ENCODE measurements at places on chromosomes 6 and 20.

DNA sequence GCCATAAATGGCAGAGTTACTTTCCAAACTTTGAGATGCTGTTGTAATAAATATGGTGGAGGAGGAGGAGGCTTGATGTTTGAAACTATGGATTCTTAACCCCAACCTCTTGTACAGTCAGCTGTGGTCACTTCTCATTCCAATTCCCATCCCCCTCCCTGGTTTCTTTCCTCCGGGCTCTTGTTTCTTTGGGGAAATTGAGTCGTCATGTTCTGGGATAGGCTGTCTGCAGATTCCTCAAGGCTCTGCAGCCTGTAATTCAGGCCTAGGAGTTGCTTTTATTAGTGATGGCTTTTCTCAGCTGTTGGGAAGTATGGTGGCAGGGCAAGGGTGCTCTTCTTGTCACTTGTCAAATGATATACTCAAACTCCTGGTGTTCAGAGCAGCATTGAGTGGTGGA lies 2.6 kb downstream of the PTK7 start:
- no peak for DNase-seq

GRCh38 chr6:24689964-24690363 lies 23.1 kb downstream of the ACOT13 start:
- DNase-seq: no peak

DNA sequence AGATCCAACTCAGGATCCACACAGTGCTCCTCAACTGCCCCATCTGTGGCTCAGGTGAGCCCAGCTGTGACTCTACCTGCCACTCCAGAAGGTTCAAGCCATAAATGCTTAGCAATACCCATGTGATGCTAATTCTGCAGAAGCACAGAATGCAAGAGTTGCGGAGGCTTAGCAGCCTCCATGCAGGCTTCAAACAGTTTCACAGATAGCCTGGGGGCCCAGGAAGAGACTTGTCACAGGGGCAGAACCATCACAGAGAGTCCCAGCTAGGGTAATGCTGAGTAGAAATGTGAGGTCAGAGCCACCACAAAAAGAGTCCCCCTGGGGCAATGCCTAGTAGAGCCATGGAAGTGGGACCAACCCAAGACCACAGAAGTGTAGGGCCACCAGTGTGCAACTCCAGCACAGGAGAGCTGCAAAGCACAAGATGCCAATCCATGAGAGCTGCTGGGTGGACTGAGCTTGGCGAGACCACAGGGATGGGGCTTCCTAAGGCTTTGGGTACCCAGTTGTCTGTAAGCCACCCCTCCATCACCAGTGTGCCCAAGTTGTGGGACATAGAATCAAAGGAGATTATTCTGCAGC lies 283.9 kb downstream of the UBE3D start:
- no peak for DNase-seq

DNA sequence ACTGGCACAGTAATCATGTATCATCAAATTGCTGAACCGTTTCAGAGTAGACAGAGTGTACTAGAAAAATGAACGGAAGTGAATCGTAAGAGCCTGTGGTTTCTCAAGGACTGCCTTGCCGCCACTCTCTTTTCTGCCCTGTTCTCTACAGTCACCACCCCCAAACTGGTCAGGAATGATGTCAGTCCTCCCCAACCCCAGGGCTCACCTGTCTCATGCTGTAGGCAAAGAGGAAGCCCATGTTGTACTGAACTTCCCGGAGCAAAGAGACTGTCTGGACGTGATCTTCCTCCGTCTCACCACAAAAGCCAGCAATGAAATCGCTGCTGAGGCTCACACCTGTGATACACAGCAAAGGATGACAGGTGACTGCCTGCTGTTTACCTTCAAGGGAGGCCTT lies 31.0 kb downstream of the CDK5RAP1 start:
- no peak for DNase-seq

GRCh38 chr6:15183979-15184378 lies 61.9 kb upstream of the JARID2 start:
- no peak for DNase-seq

GRCh38 chr6:115983998-115984397 lies 76.7 kb downstream of the FRK start:
- no peak for DNase-seq

GRCh38 chr6:41430875-41431274 lies 95.5 kb downstream of the NCR2 start:
- DNase-seq: no peak

- no peak for DNase-seq
Observed at GRCh38 chr6:119066517-119066916, 11.9 kb downstream of the FAM184A start.

DNA sequence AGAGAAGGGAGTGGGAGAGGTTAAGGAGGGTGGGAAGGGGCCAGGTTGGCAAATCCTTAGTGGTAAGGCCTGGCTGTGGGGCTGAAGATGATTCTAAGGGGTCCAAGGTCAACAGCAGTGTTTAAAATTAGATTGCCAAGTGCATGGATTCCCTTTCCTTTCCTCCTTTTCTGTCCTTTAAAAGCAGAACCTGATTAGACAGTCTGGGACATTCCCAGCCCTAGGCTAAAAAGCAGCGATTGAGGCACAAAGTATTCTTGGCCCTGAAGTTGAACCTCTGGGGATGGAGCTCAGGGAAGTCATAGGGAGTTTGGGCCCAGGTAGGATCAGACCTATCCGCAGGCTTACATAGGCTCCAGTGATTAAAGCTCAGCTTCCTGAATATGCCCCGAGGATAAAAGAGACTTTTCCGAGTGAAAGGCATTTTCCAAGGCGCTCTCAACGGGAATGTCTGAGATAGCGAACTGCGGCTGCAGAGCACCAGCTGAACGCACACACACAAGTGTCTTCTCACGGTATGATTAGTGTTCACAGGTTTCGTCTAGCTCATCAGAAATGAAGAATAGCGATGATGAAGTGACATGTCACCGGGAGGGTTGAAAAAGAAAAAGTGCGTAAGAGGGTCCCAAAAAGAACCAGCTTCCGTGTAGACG lies 787 bp upstream of the CARMIL1 start:
- DNase-seq: no peak

DNA sequence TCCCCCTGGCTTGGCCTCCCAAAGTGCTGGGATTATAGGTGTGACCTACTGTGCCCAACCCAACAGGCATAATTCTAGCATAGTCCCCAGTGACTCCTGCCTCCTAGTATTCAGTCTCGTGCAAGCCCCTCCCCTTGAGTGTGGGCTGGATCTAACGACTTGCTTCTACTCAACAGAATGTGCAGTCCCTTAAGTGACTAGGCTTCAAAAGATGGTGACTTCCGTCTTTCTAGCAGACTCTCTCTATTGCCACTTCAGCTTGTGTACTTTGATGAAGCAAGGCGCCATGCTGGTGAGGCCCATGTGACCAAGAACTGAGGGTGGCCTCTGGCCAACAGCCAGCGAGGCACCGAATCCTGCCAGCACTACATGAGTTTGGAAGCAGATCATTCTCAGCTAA lies 109.6 kb upstream of the TRAF3IP2 start:
- DNase-seq: no peak

- no peak for DNase-seq
Observed at GRCh38 chr20:25030649-25031207, 27.2 kb downstream of the ACSS1 start.

- no peak for DNase-seq
Observed at GRCh38 chr6:31304683-31305082, 32.8 kb upstream of the HLA-C start.

DNA sequence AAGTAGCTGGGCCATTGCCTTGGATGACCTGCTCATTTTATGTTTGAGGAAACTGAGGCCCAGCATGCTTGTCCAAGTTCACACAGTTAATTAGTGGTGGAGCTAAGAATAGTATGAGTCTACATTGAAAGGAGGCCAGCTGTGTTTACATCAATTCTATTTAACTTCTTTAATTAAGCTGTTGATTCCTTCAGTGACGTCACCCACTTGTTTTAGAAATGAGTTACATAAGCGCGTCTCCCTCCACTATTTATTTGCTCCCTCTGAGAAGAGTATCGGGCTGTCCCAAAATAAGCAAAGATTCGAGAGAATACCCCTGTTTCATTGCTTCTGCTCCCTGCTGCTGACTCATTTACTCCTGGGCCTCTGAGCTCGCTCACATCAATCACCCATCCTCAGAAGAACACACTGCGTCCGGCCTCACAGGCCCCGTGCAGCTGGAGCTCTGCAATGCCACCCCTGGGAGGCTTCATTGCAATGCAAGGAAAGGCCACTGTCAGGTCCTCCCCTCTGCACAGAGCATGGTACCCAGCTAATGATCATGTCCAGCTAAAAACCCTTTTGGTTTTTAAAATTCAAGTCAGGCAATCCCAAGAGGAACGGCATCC lies 74.8 kb upstream of the BMP2 start:
- no peak for DNase-seq

DNA sequence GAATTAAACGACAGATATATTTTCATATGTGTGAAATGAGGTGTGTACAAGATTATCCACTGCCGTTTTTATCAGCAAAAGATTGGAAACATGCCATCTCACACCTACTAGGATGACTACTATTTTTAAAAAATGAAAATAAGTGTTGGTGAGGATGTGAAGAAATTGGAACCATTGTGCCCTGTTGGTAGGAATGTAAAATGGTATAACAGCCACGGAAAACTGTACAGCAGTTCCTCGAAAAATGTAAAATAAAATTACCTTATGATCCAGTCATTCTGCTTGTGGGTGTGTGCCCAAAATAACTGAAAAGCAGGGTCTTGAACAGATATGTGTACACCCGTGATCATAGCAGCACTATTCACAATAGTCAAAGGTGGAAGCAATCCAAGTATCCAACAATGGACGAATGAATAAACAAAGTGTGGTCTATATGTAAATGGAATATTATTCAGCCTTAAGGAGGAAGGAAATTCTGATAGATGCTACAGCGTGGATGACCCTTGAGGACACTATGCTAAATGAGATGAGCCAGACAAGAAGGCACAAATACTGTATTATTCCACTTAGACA lies 27.0 kb upstream of the CCN5 start:
- no peak for DNase-seq

GRCh38 chr20:36158160-36158741 lies 3.7 kb downstream of the EPB41L1 start:
- DNase-seq: no peak

DNA sequence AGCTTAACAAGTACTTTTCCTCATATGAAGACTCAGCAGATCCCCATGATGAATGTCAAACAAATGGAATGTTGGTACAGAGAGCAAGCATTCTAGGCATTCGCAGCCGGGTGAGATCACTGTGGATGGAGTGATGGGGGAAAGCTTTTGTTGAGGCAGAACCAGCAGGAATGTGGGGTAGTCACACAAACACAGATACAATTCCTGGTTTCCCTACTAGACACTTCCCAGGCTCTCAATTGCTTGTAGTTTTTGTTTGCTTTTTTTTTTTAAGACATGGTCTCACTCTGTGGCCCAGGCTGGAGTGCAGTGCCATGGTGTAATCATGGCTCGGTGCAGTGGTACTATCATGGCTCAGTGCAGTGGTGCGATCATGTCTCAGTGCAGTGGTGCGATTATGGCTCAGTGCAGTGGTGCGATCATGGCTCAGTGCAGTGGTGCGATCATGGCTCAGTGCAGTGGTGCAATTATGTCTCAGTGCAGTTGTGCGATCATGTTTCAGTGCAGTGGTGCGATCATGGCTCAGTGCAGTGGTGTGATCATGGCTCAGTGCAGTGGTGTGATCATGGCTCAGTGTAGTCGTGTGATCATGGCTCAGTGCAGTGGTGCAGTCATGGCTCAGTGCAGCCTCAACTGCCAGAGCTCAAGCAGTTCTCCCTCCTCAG lies 15.4 kb upstream of the IER3 start:
- no peak for DNase-seq

DNA sequence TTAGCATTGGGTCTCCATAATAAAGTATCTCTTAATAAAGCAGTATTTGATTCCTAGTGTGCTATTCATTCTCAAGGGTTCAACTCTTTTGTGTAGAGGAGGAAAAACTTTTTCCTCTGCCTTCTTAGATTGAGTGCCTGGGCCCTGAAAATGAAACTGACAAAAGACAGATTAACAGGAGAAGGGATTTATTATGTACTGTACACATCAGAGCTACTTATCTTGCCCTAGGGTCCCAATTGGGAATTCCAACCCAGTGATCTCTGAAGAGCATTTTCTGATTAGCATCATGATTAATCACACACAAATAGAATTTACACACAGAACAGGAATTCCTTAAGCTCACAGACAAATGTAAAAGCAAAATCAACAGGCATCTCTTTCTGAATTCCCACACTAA lies 128.9 kb downstream of the CD164 start:
- no peak for DNase-seq

DNA sequence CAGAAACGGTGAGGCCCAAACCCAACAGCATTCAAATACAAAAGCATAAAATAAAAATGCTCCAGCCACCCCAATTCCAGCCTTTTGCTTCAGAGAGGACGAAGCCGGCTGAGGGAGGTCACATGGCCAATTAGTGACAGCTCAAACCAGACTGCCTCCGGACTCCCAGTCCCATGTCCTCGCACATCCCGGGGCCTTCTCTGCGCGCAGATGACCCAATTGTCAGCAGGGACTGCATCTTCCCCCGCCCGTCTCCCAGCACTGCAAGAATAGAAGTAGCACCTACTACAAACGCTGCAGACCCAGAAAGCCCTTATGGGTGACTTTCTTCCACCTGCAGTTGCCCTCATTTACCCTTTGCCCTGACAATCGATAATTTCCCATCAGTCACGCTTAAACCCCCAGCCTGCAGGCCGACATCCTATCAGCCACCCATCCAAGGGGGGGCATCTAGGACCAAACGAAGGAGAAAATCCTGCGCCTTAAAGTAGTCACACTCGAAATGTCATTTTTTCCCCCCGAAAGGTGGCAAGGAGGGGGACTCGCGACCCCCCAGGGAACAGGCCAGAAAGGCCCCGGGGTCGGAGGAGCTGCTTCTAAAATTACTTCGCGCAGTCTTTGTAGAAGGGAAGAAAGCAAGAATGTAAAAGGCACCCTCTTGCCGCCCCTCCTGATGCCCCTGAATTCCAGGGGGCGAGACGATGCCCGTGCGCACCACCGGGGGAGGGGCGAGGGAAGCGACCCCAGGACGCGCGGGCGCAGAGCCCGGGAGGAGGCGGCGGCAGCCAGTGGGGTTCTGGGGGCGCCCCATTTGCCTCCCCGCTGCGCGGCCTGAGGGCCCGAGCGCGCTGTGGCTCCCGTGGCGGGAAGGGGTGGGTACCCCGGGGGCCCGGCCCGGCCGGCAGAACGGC lies 792 bp downstream of the SLC23A2 start:
- no peak for DNase-seq

GRCh38 chr6:129555206-129555832 lies 154.7 kb downstream of the ARHGAP18 start:
- no peak for DNase-seq

DNA sequence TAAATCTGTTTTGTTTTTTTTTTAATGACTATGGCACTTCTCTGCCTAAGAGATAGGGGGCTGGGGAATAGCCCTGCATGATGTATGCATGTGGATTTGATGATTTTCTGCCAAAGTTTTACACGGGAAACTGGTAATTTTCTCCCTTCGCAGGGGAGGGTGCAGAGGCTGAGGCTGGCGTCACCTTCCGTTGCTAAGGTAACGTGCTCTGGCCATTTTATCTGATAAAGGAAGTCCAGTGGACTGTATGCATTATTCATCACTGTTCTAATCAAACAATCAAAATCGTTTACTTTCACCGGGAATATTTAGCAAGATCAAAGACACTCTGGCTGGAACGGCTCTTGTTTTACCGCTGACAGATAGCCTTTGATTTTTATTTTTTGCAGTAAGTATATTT lies 789 bp downstream of the PHACTR1 start:
- no peak for DNase-seq

Measured in cortex of kidney (tissue), 1 donor.